ENCODE measurements at places on chromosomes 11 and 22.
A peak's percentile ranks its signal among the peaks of the same experiment; 100 is the strongest.

DNA sequence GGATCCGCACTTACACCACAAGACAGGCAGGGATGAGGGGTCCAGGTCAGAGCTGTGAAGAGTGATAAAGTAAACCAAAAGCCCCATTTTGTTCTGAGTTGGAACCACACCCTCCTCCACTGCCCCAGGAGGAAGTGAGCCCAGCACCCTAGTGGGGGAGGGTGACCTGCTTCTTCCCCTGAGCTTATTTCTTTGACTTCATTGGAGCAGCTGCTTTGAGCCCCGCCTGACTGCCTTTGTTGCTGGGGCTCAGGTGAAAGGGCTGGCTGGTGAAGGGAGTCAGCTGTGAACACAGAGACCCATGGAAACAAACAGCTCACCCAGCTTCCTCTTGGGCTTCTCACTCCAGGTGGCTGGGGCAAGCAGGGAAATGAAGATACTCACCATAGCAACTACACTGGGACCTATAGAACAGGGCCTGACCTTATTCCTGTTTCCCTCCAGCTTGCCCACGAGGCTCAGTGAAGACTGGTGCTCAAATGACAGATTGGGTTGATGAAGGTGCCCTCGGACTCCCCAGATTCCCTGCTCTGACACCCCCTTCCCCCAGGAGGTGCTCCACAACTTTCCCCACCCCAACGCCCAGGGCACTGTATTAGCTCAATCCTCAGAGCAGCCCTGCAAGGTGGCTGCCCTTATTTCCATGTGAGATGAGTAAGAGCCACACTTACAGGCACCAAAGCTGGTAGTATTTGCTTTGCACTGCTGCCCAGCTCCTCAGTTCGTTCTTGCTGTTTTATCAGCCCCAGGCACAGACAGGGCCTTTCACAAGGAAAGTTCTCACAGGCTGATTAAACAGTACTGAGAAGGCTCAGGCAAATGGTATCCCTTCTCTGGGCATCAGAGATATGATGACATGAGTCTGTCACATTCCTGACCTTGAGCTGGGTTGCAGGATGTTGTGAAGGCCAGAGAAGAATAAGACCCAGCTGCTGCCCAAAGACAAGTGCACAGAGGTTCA lies 2.4 kb downstream of the UCP2 start:
- DNase-seq, result peak; percentile 96

DNA sequence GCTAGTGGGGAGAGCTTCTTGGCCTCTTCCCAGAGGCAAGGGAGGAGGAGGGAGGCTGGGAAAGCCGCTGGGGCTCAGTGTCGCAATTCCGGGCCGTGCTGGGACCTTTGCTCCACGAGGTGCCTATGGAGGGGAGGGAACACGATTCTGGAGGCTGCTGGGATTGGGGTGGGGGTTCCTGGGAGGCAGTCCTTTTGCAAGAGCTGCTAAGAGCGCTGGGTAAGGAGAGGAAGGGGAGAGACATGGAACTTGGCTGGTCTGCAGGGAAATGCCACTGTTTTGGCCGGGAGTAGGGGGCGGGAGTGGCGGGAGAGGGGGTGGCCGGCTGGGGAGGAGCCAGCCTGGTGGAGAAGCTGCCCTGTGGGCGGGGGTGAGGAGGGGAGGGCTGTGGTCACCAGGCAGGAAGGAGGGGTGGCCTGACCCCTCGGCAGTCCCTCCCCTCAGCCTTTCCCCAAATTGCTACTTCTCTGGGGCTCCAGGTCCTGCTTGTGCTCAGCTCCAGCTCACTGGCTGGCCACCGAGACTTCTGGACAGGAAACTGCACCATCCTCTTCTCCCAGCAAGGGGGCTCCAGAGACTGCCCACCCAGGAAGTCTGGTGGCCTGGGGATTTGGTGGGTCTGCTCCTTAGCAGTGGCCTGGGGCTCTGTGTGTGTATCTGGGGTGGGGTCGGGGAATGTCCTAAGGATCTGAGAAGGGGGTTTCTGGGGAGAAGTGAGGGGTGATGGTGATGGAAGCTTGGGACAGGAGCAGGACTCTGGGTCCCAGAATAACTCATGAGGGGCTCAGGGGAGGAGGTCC lies at the start of gene NR1H3:
Gene NR1H3, plus strand, starts transcription at position 480 of the 800 bp plus-strand sequence. CDS start 1,221 bp downstream, outside the sequence.
- no peak for DNase-seq

DNA sequence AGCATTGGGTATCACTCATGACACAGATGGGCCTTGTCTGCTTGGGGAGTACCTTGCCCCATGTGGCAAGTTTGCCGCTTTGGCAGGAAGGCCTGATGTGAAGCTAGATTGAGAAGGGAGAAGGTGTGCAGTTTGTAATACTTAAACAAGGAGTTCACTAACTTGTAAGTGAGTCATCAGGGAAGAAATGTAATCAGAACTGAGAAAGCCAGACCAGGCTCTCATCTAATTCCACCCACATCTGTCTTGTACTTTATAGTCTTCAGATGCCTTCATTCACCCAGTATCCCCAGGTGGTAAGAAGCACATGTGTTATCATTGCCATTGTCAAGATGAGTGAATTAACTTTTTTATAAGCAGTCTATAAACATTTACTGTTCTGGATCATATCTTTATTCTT lies 116.0 kb upstream of the DDI1 start:
- DNase-seq, result no peak

DNA sequence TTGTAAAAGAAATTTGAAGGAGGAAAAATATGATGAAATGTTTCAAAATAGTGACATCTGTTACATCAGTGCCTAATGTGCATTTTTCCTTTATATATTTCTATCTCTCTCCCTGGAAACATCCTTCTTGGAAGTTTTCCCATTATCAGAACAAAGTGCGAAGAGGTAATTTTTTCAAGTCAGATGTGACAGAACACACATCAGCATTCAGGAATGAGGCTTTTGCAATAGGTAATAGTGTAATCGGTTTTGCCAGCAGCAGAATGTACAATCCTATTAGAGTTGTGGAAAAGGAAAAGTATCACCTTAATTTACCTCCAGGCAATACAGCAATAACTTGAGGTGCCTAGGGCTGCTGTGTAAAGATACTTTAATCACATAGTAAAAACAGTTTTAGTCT lies 275.8 kb downstream of the FAT3 start:
- DNase-seq, result no peak

DNA sequence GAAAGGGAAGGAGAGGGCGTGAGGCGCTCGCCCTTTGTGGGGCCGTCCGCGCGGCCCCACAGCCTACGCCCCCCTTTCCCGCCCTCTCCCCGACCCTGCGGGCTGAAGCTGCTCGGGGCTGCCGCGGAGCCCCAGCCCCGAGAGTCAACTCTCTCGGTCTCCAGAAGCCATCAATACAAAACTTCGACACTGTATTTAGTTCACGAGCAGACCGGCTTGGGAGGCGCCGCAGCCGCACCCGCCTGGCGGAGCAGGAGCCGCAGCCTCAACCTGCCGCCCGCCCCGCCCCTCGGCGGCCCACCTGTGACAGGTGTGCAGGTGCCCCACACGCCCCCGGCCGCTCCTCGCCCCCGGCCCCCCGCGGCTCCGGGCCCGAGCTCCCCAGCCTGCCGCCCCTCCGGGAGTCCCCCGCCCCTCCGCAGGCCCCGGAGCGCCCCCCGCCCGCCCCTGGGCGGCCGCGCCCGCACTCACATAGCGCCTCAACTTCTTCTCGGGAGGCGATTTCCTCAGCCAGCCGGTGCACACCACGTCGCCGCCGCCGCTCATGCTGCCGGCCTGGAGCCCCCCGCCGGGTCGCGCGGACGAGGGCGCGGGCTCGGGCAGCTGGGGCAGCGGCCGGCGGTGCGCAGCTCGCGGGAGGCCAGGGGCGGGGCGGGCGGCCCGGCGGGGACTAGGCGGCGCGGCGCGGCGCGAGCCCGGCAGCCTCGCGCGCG lies at the start of gene GAB2:
Gene GAB2, minus strand, starts transcription at position 646 of the 713 bp plus-strand sequence. Its CDS starts 100 bp downstream, at position 546.
- no peak for DNase-seq

DNA sequence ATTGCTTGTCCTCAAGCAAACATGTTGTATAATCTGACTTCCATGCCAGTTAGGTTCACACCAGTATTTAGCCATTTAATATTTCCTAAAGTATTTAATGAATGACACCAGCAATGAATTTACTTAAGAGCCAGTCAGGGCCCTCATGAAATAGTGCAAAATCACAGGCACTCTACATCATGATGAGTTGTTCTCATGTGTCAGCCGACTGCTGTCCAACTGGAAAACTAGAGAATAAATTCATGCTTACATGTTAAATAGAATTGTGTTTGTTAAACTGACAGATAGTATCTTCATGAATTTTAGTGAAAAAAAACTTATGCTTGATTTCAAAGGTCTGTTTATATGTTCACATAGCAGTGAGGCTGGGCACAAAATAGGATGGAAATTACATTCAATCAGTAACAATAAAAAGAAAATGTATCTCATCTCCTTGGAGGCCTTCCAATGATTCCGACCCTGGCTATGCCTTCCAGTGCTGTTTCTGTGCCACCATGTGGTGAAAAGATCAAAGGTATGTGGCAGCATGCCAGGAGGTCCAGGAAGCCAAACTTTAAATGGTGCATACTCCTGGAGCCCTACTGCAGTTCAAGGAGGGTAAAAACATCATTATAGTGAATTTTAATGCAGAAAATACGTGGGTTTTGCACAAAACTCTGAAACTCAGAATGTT lies 45.2 kb downstream of the CTSC start:
- no peak for DNase-seq

DNA sequence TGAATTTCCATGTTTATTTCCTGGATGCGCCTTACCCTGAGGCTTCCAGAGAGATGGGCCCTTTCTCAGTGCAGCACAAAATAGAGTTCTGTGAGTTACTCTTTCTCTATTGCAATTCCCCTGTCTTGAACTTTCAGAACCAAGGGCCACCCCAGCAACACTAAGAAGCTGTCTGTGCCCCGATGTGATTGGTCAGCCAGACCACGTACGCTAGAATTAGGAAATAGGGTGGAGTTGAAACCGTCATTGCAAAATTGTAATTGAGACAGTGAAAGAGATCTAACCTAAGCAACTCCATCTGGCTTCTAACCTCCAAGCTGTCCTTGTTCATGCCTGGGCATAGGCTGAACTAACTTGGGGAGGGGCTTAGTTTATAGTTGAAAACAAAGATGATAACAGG lies 981.3 kb downstream of the OPCML start:
- DNase-seq, result no peak

DNA sequence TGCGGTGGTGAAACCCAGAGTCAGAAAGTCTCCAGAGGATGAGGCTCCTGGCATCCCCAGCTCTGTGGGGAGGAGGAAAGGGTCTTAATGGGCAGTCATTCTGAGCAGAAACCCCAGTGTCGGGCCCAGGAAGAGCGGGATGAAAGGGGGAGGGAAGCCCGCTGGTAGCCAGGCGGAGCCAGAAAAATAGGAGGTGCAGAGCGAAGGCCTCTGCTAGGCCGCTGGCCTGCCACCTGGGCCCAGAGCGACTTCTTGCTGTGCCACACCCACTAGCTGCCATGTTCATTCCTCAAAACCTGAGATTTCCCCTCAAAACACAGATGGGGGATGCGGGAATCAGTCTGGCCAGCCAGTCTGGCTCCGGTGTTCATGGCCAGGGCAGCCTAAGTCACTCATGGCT lies 650 bp upstream of the POU2AF3 start:
- DNase-seq, result no peak

DNA sequence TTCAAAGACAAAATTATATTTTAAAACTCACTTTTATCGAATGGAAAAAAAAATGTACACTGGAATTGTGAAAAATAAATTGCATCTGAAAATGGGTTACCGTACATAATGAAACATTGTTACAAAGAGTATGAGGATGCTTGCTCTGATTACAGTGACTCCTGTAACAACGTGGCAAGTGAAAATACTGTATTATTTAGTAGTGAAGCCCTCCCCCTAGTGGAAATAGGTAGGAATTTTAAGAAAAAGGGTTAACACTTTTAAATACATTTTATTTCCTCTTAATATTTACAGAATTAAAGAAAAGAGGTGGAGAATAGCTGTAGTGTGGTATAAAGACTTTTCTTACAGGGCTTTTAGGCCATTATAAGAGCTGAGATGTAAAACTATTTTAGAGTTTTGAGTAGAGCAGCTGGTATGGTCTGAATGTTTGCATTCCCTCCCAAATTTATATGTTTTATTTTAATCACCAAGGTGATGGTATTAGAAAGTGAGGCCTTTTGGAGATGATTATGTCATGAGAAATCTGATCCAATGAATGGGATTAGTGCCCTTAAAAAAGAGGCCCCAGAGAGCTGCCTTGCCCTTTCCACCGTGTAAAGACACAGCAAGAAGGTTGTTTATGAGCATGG lies 25.2 kb downstream of the FAM76B start:
- DNase-seq, result peak; percentile 63

GRCh38 chr11:76197941-76198640 lies 8.2 kb downstream of the WNT11 start:
- DNase-seq, result no peak

DNA sequence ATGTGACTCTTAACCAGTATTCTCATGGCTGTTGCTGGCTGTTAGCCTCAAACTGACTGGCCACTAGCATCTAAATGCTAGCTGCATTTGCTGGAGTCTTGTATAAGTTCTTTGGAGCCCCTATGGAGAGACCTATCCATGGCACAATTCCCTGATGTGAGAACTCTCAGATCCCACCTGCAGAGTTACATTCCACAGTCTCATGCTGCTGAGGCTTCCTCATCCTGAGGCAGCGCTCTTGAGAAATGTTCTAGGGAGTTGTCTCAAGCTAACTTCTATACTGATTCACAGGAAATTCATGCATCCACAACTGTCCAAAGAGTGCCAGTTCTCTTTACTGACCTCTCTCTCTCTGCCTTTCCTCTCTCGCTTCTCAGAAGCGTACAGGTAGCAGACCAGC lies 218.0 kb upstream of the PITPNB start:
- DNase-seq, result no peak

DNA sequence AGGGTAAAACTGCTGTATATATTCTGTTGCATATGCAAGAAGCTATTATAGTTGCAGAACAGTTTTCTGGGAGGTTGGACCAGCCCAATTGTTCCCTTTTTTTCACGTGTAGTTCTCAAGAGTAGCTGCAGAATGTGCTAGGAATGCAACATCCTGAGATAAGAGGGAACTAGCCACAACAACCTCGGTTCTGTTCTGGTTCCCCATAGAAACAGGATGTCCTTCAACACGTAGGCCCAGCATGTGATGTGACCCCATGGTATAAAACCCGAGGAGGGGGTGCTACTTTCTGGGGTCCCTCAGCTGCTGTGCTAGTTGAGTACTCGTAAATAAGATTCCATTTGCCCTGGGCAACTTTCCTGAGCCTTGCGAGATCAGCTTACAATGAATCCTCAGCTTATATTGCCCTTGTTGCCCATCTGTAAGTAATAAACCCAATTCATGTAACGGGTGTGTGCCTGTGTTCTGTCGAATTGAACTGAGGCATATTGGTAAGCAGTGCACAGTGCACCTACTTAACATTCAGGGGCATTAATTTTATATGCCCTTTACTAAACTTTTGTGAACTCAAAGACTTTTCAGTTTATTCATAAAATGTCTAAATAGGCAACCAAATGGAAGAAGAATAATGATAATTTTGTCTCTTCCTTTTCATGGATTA lies 23.0 kb upstream of the TRAF6 start:
- DNase-seq, result no peak

- no peak for DNase-seq
Measured at GRCh38 chr22:25193130-25193529, 6.5 kb upstream of the CRYBB3 start.
